Sigmoid colon (tissue), 7 donors: ENCODE measurements at places on chromosomes 6 and 20. TPM values are rescaled to one million over a fixed set of nuclear protein-coding genes. Genes with fewer than 3 reads are reported as not detected.

The MEI4 gene
- total RNA-seq: not detected

The OOEP gene
- total RNA-seq: not detected

- DNase-seq: no peak
- H3K27ac ChIP-seq: no peak overlapping the region
- no peaks in the 10 kb centered on the region for H3K27me3 ChIP-seq
- H3K36me3 ChIP-seq: no peaks in the 10 kb centered on the region
These were observed 635.0 kb upstream of the AGPAT4 start for GRCh38 chr6:161908872-161909271.

DNA sequence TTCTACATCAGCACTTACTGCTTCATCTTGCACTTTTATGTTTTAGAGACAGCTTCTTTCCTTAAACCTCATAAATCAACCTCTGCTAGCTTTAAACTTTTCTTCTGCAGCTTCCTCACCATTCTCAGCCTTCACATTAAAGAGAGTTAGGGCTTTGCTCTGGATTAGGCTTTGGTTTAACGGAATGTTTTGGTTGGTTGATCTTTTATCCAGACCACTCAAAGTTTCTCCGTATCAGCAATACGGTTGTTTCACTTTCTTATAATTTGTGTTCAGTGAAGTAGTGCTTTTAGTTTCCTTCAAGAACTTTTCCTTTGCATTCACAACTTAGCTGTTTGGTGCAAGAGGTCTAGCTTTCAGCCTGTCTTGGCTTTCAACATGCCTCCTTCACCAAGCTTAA is 40.4 kb downstream of the DNAAF9 start:
- peaks cover 4% of the 10 kb centered on the region for H3K36me3 ChIP-seq
- H3K4me3 ChIP-seq: no peak overlapping the region
- no peak overlapping the region for H3K27ac ChIP-seq
- no peaks in the 10 kb centered on the region for H3K27me3 ChIP-seq
- H3K4me1 ChIP-seq: no peaks in the 10 kb centered on the region
- no peak for DNase-seq

DNA sequence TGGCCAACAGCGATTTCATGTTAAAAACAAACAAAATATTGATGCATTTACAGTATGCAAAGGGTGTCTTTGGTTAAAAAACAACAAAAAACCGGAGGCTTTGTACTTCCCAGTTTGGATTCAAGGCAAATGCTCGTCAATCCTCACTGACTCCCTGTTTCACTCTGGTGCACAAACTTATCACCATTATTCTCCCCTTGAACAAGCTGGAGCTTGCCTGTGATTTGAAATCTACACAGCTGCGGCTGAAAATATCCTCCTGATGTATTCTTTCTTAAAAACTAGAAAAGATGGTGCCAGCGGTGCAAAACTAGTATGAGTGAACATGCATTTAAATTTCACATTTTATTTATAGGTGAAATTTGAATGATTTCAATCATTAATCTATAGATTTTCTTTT is 3.3 kb downstream of the PERP start:
- peaks cover 53% of the 10 kb centered on the region for H3K4me1 ChIP-seq
- DNase-seq: no peak
- H3K27me3 ChIP-seq: no peaks in the 10 kb centered on the region
